Activated T-helper 17 cell treated with anti-CD3 and anti-CD28 coated beads, Interleukin-2, amount 50 U/mL, for 72 hours (primary cell): ENCODE measurements at places on chromosomes 3 and 15. TPM values are rescaled to one million over a fixed set of nuclear protein-coding genes. Genes with fewer than 3 reads are reported as not detected.
A peak's percentile ranks its signal among the peaks of the same experiment; 100 is the strongest.

DNA sequence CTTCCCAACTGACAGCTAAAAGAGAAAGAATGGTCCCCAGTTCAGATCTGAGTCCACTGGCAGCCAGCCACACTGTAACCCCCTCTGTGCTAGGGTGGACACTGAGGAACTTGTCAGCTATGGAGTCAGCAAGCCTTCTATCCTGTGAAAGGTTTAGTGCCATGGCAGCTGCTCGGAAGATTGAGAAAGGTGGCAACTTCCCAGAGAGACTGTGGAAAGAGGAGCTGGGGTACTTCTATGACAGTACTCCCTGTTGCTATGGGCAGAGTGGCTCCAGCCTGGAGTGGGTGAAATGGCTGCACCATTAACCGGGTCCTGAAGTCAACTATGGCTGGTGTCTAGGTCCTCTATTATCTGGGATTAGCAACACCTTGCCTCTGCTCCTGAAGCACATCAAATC is 447.2 kb downstream of the EPHB1 start:
- H3K36me3 ChIP-seq, result no peaks in the 10 kb centered on the region
- H3K4me1 ChIP-seq, result no peaks in the 10 kb centered on the region
- no peaks in the 10 kb centered on the region for H3K27me3 ChIP-seq
- no peak overlapping the region for H3K27ac ChIP-seq
- ATAC-seq, result no peak

Gene IL20RB
- total RNA-seq, result 3.7 TPM

Gene KNG1
- total RNA-seq, result not detected

Gene RLBP1
- not detected for total RNA-seq

DNA sequence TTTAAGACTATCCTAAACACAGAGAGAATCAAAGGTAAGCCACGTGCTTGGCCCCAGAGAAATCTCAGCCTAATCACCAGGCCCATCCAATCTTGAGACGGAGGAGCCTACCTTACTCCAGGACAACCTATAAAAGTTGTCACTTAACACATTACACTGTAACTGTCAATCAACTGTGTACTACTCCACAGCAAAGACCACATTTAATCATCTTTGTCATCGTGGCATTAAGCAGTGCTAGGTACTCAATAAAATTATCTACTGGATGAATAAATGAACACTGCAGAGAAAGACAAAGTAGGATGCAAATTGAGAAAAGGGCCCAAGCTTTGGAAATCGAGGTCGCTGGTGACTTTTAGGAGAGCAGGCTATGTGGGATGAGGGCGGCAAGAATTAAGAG is 466.7 kb downstream of the SHQ1 start:
- peaks cover 48% of the 10 kb centered on the region for H3K4me1 ChIP-seq
- H3K27me3 ChIP-seq, result no peaks in the 10 kb centered on the region
- peak overlapping the region; percentile 18 for H3K27ac ChIP-seq

Gene GHSR
- total RNA-seq, result not detected

Gene GABRB3
- not detected for total RNA-seq

Gene PLCH1
- not detected for total RNA-seq

DNA sequence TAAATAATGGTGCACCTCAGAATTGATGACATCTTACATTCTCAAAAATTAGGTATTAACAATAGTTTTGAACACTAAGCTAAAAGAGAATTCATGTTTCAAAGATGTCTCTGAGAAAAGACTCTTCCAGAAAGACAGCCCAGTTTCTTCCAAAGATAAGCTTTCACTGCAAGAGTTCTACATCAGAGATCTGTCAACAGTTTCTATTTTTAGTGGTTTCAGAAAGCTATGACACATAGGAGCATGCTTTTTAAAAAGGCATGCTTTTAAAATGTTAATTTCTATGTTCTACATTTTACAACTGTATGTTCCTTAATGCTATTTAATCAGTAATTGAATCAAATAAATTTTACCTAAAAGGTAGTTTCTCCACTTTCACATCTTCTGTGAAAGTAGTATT is 88.2 kb downstream of the PLOD2 start:
- ATAC-seq, result no peak
- H3K36me3 ChIP-seq, result no peaks in the 10 kb centered on the region
- no peaks in the 10 kb centered on the region for H3K27me3 ChIP-seq

DNA sequence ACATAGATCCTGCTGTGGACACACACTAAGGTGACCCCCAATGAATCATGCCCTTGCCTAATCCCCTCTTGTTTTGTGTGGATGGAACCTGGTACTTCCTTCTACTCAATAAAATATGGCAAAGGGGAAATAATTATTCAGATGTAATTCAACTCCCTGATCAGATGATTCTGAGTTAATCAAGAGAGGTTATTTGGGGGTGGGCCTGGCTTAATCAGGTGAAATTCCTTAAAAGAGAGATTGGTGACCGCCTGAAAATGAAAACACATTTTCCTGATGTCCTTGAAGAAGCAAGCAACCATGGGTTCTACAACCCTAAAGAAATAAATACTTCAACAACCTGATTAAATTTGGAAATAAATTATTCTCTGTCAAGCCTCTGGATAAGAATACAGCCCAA is 8.3 kb upstream of the SLITRK3 start:
- H3K27me3 ChIP-seq, result peaks cover 4% of the 10 kb centered on the region
- no peak for ATAC-seq

DNA sequence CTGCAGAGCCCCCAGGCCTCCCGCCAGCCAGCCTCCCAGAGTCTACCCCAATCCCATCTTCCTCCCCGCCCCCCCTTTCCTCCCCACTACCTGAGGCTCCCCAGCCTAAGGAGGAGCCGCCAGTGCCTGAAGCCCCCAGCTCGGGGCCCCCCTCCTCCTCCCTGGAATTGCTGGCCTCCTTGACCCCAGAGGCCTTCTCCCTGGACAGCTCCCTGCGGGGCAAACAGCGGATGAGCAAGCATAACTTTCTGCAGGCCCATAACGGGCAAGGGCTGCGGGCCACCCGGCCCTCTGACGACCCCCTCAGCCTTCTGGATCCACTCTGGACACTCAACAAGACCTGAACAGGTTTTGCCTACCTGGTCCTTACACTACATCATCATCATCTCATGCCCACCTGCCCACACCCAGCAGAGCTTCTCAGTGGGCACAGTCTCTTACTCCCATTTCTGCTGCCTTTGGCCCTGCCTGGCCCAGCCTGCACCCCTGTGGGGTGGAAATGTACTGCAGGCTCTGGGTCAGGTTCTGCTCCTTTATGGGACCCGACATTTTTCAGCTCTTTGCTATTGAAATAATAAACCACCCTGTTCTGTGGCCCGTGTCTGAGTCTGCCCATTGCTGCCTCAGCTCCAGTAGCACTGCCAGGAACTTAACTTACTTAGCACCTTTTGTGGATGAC is 32.2 kb downstream of the PTPN23 start:
- peak overlapping the region; percentile 79 for H3K27ac ChIP-seq
- H3K4me1 ChIP-seq, result no peaks in the 10 kb centered on the region
- H3K4me3 ChIP-seq, result no peak overlapping the region
- no peaks in the 10 kb centered on the region for H3K27me3 ChIP-seq
- ATAC-seq, result no peak
- peaks cover 53% of the 10 kb centered on the region for H3K36me3 ChIP-seq

Gene AP3B2
- 0.41 TPM for total RNA-seq

- ATAC-seq, result no peak
- peaks cover 63% of the 10 kb centered on the region for H3K36me3 ChIP-seq
- H3K27ac ChIP-seq, result peak overlapping the region; percentile 93
- no peaks in the 10 kb centered on the region for H3K27me3 ChIP-seq
- peak overlapping the region; percentile 98 for H3K4me3 ChIP-seq
- H3K4me1 ChIP-seq, result peaks cover 15% of the 10 kb centered on the region
Measured at GRCh38 chr3:50338965-50339364, 1.7 kb downstream of the RASSF1 start.

Gene RYR3
- total RNA-seq, result not detected

GRCh38 chr3:31754575-31755278 is 222.0 kb downstream of the STT3B start:
- peak overlapping the region; percentile 91 for H3K27ac ChIP-seq
- peaks cover 5% of the 10 kb centered on the region for H3K27me3 ChIP-seq
- peak overlapping the region; percentile 74 for H3K4me3 ChIP-seq

Gene SNAP23
- total RNA-seq, result 58.8 TPM

Gene FYCO1
- total RNA-seq, result 15.5 TPM

Gene FBXW12
- not detected for total RNA-seq

Gene C2CD4A
- total RNA-seq, result 5.8 TPM

- H3K4me1 ChIP-seq, result peaks cover 44% of the 10 kb centered on the region
- H3K27ac ChIP-seq, result peak overlapping the region; percentile 92
- peak overlapping the region; percentile 81 for H3K4me3 ChIP-seq
- peaks cover 99% of the 10 kb centered on the region for H3K36me3 ChIP-seq
Measured at GRCh38 chr15:85725019-85725418, 69.7 kb downstream of the KLHL25 start.

Gene ISLR
- not detected for total RNA-seq

Gene ADPRH
- total RNA-seq, result 14.7 TPM

DNA sequence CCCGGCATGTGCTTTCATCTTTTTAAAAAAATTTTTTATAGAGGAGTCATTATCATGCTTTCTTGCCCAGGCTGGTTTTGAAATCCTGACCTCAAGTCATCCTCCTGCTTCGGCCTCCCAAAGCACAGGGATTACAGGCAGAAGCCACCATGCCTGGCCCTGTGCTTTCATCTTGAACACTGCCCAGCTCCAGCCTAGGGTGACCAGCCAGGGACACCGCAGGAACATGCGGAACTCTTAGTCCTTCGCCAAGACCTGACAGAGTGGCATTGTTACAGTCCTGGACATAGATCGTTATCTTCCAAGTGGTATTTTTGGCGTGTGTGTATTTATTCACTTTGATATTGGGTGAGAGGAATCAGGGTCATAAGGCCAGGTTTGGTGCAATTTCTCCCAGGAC is 7.9 kb upstream of the FURIN start:
- H3K27me3 ChIP-seq, result no peaks in the 10 kb centered on the region
- ATAC-seq, result no peak
- H3K36me3 ChIP-seq, result peaks cover 11% of the 10 kb centered on the region
- peak overlapping the region; percentile 48 for H3K4me3 ChIP-seq
- peaks cover 41% of the 10 kb centered on the region for H3K4me1 ChIP-seq

- peaks cover 27% of the 10 kb centered on the region for H3K27me3 ChIP-seq
- peaks cover 13% of the 10 kb centered on the region for H3K4me1 ChIP-seq
- ATAC-seq, result peak; percentile 99
- peak within 1 kb of the TSS; percentile 95 for H3K4me3 ChIP-seq
Measured at GRCh38 chr15:70763120-70763949, at the start of gene UACA. Gene UACA (minus strand): TSS chr15:70763558. CDS start chr15:70763407, 151 bp downstream.

Gene BTLA
- 14.2 TPM for total RNA-seq

DNA sequence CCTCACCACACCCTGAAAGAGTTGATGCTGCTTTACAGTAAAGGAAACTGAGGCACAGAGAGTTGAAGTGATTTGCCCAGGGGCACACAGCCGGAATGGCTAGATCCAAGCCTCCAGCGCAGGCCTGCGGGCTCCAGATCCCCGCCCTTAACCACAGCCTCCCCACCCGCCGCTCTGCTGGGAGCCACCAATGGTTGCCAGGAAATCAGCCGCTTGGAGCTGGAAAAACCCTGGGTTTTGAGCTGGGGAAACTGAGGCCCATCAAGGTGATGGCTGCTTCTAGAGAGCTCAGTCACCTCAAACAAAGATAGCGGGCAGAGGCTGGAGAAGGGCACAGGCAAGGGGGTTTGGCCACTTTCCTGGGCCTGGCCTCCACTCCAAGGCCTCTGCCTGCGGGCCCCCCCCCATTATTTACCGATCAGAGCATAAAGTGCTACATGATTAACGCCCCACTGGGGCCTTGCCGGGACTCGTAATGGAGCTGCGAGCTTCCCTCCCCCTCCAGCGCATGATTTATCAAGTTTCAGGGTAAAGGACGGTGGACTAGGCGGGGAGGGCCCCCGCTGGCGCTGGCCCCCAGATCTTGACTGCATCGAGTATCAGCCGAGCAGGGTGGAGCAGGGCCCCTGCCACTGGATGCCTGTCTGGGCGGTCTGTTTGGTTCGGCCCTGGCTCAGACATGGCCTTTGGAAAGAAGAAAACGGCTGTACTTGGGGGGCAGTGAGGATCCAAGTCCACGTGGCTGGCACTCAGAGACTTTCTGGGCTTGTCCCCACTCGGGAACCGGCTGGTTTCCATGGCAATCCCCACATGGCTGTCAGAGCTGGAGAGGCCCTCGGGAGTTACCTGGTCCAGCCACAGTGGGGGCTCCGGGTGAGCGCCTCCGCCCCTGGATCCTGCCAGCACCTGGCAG is 9.1 kb downstream of the PLXND1 start:
- ATAC-seq, result no peak
- H3K4me3 ChIP-seq, result no peak overlapping the region
- peaks cover 15% of the 10 kb centered on the region for H3K4me1 ChIP-seq
- H3K36me3 ChIP-seq, result no peaks in the 10 kb centered on the region
- no peak overlapping the region for H3K27ac ChIP-seq

GRCh38 chr3:180747805-180748361 is 68.6 kb upstream of the CCDC39 start:
- no peak for ATAC-seq
- no peaks in the 10 kb centered on the region for H3K4me1 ChIP-seq
- H3K27ac ChIP-seq, result no peak overlapping the region
- H3K4me3 ChIP-seq, result no peak overlapping the region
- peaks cover 7% of the 10 kb centered on the region for H3K27me3 ChIP-seq
- no peaks in the 10 kb centered on the region for H3K36me3 ChIP-seq

- peaks cover 7% of the 10 kb centered on the region for H3K4me1 ChIP-seq
- peak; percentile 95 for ATAC-seq
- peak overlapping the region; percentile 47 for H3K4me3 ChIP-seq
- no peaks in the 10 kb centered on the region for H3K36me3 ChIP-seq
- peaks cover 7% of the 10 kb centered on the region for H3K27me3 ChIP-seq
- H3K27ac ChIP-seq, result peak overlapping the region; percentile 78
Measured at GRCh38 chr3:160140756-160141155, 84.5 kb upstream of the C3orf80 start.

DNA sequence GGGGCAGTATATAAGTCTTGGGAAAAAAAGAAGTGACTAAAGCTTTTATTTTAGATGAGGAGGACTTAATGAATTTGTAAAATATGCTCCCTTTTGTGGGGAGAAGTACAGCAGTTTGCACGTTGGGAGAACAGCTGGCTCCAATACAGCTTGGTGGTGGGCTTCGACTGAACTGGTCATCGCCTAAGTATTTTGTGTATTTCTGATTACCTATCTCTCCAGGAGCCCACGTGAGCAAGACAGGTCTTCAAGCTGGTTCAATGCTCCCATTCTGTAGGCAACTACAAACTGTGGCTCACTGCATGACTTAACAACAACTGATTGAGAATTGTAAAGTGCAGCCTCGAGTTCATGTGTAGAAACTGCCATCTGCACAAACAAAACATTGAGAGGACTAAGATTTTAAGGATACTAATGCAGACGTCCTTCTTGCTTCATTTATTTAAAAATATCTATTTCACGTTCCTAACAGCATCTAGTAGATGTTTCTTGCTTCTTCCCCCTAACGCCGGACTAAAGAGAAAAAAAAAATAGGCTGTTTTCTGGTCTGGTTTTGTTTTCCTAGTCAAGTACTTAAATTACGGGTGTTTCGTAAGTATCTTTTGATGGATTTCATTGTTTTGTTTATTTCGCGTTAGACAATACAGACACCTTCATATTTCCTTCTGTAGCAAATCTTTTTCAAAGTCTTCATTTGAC is 1.4 kb upstream of the GREM1 start:
- no peak for ATAC-seq
- no peak overlapping the region for H3K27ac ChIP-seq
- H3K27me3 ChIP-seq, result peaks cover 52% of the 10 kb centered on the region
- peak overlapping the region; percentile 22 for H3K4me3 ChIP-seq
- no peaks in the 10 kb centered on the region for H3K4me1 ChIP-seq
- no peaks in the 10 kb centered on the region for H3K36me3 ChIP-seq
